ENCODE measurements at places on chromosomes 2 and 18. TPM values are rescaled to one million over a fixed set of nuclear protein-coding genes. Genes with fewer than 3 reads are reported as not detected.
A peak's percentile ranks its signal among the peaks of the same experiment; 100 is the strongest.

Gene GFPT1
- polyA plus RNA-seq = 47.3 TPM

Gene RASGRP3
- polyA plus RNA-seq = 27.1 TPM

Gene CLEC4F
- polyA plus RNA-seq = not detected

Gene DLX1
- 0.17 TPM for polyA plus RNA-seq

Gene FSIP2
- 3.1 TPM for polyA plus RNA-seq

Gene NXPH2
- 5.1 TPM for polyA plus RNA-seq

Gene KRTCAP3
- polyA plus RNA-seq = 6.5 TPM

Gene NTSR2
- polyA plus RNA-seq = not detected

- no peak for DNase-seq
These were observed 489.7 kb downstream of the SOX11 start for GRCh38 chr2:6181926-6182325.

- no peak for DNase-seq
These were observed 83.9 kb upstream of the REV1 start for GRCh38 chr2:99573634-99574251.

DNA sequence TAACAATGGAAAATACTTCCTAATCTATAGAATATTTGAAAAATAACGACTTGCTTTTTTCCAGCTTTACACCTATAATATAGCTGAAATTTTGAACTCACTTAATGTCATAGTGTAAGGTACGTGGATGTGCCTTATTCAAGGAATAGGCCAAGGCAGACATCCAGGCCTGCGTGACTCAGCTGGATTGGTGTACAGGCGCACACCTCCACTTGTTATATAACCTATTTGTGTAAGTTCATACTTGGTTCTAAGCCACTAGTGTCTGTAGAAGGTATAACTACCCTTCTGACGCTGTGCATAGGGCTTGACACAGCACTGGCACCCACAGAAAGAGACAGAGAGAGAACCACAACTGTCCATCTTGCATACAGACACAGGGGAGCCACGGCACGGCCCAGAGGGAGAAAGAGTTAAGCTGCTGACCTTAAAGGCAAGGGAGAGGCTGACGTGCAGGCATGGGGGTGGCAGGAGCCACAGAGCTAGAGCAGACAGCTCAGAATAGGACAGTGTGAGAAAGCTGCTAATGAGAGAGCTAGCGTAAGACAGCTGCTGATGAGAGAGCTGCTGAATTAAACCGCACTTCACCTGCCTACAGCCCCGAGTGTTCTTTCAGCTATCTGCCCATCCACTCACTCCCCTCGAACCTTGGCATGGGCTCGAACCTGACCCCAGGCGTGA, 16.1 kb downstream of the CCDC178 start:
- no peak for DNase-seq

- DNase-seq = no peak
These were observed 143.0 kb downstream of the TSN start for GRCh38 chr2:121898483-121898882.

- no peak for DNase-seq
These were observed 1108.9 kb upstream of the CRIM1 start for GRCh38 chr2:35246702-35247101.

DNA sequence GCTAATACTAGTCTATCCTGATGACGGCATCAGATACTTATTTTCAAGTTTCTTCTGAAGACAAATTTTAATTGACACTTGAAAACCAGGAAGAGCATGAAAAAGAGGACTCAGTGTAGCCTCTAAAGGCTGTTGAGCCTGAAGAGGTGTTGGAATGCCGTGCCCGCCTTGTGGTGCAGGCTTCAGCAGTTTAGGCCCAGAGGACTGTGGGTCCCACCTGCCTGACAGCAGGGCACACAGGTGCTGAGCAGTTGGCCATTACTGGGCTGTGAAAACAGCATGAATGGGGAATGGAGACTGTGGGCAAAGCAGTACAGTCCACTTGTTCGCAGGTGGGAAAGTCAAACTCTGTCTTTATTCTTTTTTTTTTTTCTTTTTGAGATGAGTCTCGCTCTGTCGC, 49.8 kb upstream of the THOC1 start:
- no peak for DNase-seq

DNA sequence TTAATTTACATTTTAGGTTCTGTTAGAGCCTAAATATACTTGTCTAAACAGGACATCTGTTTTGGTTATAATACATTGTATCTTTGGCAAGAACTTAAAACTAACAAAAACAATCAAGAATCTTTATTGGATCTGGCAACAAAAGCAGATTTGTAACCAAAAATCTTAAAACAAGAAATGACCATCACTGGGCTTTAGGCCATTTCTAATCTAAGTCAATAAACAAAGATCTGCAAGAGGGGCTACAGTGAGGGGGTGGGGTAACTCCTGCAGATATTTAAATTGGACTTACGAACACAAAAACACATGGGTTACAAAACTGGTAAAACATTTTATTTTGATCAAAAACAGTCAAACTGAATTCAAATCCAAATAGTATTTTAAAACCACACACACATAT, 77.3 kb downstream of the SRBD1 start:
- no peak for DNase-seq

DNA sequence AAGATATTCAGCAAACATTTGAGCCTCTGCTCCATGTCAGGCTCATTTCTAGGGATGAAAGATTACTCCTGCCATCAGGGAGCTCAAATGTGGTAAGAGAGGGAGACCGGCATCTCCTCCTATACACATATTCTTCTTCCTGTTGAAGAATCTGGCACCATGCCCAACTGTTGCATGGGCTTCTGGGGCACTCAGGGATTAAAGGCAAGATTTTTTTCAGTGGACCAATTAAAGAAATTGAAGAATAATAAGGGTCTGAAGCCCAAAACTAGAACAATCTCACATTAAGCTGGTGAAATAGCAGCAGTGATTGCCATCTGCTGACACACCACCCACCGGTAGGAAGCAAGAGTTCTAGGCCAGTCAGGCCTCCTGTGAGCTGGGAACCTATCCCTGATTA, 145.4 kb upstream of the LYPD6 start:
- DNase-seq = no peak

- no peak for DNase-seq
These were observed 546.6 kb upstream of the CHAC2 start for GRCh38 chr2:53220969-53221368.

DNA sequence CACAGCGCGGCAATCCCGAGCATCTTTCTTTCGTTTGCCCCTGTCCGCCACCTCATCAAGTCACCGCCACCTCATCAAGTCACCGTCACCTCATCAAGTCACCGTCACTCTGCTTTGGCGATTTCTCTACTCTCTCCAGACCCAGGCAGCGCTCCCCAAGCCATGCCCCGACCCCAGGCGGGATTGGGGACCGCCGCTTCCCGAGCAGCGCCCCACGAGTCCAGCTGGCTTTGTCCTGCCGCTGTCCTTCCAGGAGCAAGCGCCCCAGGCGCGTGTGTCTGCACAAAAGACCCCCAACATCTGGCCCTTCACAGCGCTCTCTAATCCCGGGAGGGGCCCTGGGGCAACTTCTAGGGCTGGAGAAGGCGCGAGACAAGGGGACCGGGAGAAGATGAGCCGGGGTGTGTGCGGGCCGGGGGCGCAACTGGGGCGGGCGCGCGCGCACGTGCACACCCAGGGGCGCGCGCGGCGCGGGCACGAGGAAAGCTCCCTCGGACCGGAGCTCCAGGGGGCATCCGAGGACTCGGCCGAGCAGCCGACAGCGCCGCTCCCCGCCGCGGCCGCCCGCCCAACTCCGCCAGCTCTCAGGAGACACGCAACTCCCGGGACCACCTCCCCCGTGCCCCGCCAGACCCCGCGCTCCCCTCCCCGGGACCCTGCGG, 633 bp upstream of the RNF152 start:
- DNase-seq = peak; percentile 43

- DNase-seq = no peak
These were observed 278.6 kb upstream of the KYNU start for GRCh38 chr2:142598846-142599245.

GRCh38 chr18:32383050-32383819, 87.4 kb downstream of the GAREM1 start:
- no peak for DNase-seq

DNA sequence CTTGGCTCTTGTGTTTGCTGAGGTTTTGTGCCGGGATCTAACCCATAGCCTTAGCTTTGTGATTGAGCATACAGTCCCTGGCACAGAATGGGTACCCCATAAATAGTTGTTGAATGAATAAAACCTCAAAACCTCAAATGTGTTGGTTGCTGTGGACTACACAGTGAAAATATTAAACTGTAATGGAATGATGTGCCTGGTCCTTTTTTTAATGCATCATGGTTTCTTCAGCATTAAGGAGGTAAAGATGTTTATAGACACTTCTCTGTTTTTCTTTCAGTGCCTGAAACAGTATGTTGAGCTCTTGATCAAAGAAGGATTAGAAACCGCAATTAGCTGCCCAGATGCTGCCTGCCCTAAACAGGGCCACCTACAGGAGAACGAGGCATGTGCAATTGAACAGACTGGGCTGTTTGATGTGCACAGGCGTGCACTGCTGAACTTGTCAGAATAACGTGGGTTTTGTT, 97.0 kb downstream of the RNF144A start:
- no peak for DNase-seq

DNA sequence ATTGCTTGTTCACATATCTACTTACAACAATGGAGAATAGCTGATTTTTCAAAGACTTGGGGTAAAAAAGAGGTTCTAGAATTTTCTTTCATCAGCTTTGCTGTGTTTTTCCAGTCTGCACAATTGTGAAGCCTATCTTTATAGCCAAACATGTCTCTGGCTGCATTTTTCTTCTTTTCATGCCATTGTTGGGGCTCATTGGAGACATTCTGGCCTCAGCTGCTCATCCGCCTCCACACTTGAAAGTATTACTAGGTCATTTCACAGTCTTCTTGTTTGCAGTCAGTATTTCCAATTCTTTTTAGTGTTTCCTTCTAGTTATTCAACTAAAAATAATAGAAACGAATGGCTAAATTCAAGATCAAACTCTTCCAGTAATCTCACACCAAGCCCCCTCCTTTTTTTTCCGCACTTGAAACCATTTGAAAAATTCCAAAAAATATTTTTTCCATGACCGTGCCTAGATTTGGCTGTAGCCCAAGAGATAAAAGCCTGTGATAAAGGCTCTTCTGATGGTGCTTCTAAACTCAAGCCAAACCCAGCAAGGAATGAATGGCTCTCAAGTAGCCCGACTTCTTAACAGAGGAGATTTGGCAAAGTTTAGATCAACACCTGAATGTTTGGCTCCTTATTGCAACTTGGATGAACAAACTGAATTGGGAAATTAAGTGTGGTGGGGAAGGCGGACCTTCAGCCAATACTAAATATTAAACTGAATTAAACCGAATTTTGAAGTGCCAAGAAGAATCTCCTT, 103.4 kb downstream of the NRP2 start:
- no peak for DNase-seq

DNA sequence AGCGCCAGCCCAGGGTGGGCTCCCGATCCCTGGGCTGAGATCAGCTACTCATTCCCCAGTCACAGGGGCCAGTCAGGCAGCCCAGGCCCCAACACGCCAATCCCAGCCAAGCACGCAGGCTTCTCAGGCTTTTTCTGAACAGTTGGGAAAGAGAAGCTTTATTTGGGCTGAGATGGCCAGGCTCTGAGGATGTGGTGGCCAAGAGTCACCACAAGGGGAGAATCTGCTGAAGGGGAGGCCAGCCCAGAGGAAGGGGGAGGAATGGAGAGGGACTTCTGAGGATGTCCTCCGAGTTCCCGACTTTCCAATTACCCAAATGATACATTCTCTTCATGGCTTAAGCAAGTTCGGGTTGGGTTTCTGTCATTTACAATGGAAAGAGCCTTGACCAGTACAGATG, 2.8 kb upstream of the DIPK1C start:
- no peak for DNase-seq

DNA sequence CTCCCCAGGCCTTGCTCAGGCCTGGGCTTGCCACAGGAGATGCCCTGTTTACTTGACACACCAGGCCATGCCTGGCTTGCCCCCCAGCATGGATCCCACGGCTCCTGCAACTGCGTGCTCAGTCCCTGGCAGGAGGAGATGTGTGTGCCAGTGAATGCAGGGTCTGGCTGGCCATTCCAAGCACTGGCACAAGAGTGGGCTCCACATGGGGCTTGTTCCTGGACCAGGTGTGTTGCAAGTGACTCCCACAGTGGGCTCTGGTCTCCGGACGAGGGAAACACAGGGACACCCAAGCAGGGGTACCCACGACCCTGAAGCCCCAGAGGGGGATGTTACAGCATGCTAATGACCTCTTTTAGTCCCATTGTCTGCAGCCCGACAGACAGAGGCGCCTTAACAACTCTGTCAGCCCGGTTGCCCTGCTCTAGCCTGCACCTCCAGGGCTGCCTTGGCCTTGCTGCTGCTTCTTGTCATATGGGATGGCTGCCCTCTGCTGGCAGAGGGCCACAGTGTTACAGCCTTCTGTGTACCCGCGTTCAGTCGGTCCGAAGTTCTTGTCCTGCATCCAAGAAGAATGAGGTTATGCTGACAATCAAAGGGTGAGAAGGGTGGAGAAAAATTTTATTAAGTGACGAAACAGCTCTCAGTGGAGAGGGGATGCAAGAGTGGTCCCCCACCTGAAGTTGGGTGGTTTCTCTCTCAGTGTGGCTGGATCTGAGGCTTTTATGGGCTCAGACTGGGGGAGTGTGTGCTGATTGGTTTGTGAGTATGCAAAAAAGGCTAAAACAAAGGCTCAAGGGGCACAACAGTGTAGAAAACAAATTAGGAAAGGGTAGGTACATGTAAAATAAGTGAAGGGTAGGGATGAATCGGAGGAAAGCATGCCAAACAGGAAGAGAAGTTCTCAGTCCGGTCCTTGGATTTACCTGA, 180.4 kb downstream of the MBD5 start:
- no peak for DNase-seq

DNA sequence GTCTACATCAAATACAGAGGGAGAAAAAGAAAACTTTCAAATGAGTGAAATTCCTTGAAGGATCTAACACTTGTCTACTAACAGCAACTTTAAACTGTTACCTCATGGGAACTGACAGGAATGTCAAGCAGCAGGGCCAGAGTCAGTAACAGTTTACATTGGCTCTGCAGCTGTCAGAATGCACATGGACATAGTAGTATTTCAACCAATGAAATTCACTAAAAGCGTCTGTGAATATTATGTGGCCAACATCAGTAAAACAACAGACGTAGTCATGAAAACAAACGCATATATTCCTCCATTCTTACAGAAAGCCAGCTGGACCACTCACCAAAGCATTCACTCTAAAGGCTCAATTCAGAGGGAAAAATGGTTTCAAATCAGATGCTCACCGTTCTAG, 79.3 kb upstream of the RNU4ATAC start:
- DNase-seq = no peak

GRCh38 chr18:5895876-5896740, 786 bp upstream of the TMEM200C start:
- peak; percentile 27 for DNase-seq

DNA sequence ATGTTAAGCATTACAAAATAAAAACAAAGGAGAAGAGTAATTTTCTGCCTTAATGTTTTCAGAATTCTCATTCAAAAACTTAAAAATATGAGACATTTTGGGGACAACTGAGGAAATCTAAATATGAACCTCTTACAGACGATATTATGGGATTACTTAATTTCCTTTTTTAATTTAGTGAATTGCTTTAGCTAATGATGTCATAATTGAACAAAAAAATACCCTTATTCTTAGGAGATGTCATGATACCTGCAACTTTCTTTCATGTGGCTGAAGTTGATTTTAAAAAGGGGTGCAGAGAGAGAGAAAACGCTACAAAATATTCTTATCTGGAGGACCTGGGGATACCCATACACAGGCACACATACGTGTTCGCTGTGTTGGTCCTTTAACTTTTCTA, 129.3 kb downstream of the ZNF521 start:
- no peak for DNase-seq
